ENCODE measurements at places on chromosomes 3 and 15.
A peak's percentile ranks its signal among the peaks of the same experiment; 100 is the strongest.

- DNase-seq: no peak
Observed at GRCh38 chr15:26634319-26634718, 138.5 kb downstream of the GABRB3 start.

- no peak for DNase-seq
Observed at GRCh38 chr15:29871401-29871800, 49.1 kb upstream of the TJP1 start.

DNA sequence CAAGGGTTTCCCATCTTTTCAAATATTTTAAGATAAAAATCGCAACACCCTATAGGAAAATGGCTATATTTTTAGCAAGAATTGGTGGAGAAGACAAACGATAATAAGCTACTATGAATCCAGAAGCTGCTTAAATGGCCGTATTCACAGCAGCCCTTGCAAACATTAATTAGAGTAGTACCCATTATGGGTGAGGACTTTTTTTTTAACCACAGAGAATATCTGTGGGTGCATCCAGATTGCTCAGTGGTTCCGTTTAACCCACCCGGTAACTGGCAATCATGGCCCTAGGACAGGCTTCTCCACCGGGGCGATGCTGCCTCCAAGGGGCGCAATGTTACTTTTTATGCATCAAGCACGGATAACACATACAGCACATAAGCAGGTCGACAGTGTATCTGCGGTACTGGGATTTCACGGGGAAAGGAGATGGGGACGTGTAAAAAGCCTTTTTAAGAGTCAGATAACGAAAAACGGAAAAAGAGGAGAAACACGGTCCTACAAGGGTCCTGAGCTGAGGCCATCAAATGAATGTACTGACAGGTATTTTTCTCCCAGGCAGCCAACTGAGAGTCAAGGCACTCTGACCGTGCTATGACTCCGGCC is 968 bp upstream of the TMEM266 start:
- DNase-seq: peak; percentile 3

DNA sequence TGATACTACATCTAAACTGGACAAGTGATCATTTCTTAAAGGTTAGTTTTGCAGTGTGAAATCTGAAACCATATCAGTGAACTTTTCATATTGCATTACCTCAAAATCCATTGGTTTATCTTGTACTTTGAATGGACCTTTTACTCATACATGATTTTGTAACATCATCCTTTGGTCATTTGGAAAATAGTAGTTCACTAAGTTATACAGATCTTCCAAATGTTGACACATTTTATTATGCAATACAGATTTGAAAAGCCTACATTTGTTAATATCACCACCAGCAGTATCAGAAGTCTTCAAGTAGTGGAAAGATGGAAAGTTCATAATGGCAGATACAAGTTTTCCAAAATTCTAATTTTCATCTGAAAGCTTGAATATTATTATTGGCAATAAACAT is 64.0 kb upstream of the CDV3 start:
- DNase-seq: no peak

- DNase-seq: no peak
Observed at GRCh38 chr3:99357131-99357530, 281.3 kb upstream of the COL8A1 start.

- DNase-seq: no peak
Observed at GRCh38 chr3:33111581-33111980, 2.2 kb upstream of the CRTAP start.

GRCh38 chr15:73569361-73569760 is 63.8 kb downstream of the NPTN start:
- no peak for DNase-seq

- no peak for DNase-seq
Observed at GRCh38 chr3:66729687-66730393, 229.0 kb upstream of the LRIG1 start.

GRCh38 chr3:87082796-87083440 is 92.0 kb upstream of the VGLL3 start:
- DNase-seq: no peak

- no peak for DNase-seq
Observed at GRCh38 chr15:95410757-95411156, 919.7 kb upstream of the NR2F2 start.

DNA sequence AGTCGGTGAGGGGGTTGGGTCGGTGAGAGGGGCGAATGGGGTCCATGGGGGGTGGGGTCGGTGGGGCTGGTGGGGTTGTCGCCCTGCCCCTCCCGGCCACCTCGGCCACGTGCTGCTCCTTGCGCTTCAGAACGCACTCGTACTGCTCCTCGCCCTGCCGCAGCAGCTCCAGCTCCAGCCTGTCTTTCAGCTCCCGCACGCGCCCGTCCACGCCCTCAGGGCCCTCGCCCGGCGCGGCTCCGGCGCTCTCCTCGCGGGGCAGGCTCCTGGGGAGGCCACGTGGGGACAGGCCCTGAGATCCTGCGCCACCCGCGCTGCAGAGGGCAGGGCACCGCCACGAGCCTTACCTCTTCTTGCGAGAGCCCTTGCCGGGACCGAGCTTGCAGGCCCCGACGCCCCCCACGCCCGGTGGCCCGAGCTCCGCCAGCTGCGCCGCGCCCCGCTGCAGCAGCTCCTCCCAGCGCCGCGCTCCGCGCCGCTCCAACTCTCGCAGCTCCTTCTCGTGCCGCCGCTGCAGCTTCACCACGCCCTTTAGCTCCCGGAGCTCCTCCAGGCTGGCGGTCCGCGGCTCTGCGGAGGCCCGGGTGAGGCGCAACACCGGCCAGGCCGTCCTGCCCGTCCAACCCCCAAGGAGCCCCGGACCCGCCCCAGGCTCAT is 8.2 kb upstream of the ANKRD63 start:
- DNase-seq: no peak

GRCh38 chr15:79394231-79394630 is 37.9 kb upstream of the MINAR1 start:
- no peak for DNase-seq

GRCh38 chr15:42078903-42079302 is 15.5 kb downstream of the PLA2G4D start:
- DNase-seq: no peak

GRCh38 chr15:94353488-94353820 is 122.1 kb downstream of the MCTP2 start:
- no peak for DNase-seq

DNA sequence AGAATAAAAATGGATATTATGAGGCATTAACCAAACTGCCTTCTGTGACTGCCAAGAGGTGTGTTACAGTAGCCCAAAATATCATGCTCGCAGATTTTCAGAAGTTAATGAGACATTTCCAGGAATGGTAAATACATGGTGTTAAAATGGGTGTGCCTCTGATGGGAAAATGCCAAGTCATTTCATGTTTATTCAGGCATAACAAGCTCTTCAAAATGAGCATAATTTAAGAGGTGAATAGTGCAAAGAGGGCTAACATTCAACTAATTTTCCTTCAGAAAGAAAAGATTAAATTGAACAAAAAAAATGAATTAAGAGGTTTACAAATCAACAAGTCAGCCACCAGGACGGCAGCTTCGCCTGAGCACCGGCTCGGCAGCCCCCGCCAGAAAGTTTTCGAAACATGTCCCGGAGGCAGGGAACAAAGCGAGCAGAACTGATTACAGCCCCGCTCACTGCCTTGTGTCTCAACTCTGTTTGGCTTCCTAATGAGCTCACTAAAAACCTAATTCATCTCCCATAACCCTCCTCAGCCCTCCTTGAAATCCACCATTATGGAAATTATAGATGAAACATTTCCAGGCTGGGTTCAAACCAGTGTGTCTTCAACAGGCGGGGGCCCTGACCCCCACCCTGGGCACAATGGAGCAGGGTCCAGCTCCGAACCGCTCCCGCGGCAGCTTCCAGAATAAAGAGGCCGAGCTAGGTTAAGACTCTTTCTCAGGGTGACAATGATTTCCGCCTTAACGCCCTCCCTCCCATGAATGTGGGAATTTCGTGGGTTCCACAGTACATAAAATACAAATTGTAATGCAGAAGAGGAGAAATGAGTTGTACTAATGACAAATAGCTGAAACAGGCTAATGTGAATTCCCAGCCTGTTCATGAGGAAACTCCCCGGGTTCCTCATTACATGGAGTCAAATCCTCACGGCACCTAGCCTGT is 43.9 kb downstream of the MEIS2 start:
- no peak for DNase-seq

DNA sequence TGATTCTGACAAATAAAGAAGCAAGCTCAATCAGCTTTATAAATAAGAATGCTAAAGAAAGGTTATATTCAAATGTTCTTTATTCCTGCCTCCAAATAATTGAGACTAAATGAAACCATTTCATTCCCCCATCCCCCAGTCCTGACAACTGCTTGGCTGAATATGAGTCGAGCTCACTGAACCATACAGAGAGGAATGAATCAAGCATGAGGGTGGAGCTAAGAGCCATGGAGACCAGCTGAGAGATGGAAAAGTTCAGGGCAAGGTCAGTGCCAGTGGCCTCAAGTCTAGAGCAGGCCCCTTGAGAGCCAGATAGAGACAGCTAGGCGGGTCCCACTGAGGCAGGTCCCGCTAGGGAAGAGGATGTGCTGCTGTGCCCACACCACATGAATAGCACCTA is 188.7 kb upstream of the EIF1B start:
- DNase-seq: no peak

GRCh38 chr3:43233062-43233461 is 53.3 kb upstream of the SNRK start:
- no peak for DNase-seq

- DNase-seq: no peak
Observed at GRCh38 chr15:50244959-50245624, 20.4 kb downstream of the HDC start.

DNA sequence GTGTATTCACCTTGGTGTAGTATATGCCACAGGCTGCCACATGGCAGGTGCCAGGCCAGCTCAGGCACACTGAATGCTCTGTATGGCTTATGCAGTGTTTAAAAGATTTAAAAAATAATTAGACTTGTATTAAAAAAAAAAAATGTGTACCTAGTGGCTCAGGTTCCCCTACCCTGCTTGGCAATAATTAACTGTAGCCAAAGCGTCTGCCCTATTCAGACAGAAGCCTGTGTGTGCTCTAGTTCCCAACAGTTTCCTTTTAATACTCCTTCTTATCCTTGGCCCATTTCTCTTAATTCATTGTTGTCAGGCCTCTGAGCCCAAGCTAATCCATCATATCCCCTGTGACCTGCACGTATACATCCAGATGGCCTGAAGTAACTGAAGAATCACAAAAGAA is 752.2 kb upstream of the CFAP20DC start:
- DNase-seq: no peak

Data from stimulated activated CD4-positive, alpha-beta T cell treated with anti-CD3 and anti-CD28 coated beads, Interleukin-4, amount 100 ng/mL, for 48 hours (primary cell).